ENCODE measurements at places on chromosomes 11 and 22.

DNA sequence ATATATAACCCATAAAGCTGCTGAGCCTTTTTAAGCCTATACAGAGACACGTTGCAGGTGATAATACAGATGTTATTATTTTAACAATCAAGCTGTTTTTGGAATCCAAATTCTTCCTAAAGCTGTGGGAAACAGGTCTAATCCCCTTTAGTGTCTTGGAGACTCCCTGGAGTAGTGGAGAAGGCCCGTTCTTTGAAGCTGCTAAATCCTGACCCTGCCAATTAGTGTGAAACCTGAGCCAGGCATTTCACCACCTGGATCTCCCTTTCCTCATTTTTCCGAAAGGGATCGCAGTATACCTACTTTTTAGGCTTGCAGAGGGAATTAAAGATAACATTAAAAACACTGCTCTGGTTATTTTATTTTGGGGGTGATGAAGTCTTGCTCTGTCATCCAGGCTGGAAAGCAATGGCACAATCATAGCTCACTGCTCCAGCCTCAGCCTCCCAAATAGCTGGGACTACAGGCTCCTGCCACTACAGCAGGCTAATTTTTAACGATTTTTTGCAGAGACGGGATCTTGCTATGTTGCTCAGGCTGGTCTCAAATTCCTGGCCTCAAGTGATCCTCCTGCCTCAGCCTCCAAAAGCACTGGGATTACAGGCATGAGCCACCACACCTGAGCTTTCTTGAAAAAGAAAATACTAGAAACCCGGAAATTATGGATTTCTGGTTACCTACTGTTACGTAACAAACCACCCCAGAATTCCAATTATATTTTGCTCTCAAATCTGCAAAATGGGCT, 1.7 kb upstream of the EIF4ENIF1 start:
- DNase-seq = no peak

GRCh38 chr11:127191689-127192088, 191.1 kb upstream of the KIRREL3 start:
- no peak for DNase-seq

- DNase-seq = peak; percentile 54
Measured at GRCh38 chr11:17894929-17895658, 117.8 kb downstream of the SERGEF start.

GRCh38 chr11:69915501-69916250, 96.5 kb upstream of the FGF3 start:
- DNase-seq = peak; percentile 43

DNA sequence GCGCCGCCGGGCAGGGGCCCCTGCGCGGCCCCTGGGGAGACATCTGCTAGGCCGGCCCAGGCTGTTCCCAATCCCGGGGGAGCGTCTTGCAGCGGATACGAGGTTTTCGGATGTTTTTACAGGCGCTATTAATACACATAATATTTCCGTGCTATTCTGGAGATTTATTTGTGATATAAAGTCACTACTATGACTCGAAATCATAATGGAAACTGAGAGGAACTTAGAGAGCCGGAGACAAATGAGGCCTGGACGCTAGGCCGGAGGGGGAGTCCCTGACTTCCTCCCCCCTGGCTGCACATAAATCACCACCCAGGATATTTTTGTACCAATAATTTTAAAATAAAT, 91.7 kb upstream of the ANO1 start:
- DNase-seq = no peak

DNA sequence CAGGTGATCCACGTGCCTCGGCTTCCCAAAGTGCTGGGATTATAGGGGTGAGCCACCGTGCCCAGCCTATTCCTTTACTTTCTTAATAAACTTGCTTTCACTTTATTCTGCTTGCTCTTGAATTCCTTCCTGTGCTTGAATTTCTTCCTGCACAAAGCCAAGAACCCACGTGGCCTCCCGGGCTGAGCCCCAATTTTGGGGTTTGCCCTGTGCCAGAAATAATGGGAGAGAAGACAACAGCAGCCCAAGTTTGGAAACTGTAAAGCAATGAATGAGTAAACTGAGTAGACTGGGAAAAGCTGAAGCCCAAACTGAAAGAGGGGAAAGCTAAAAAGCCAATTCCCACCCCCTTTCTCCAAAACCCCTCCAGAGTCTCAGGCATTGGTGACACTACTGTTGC, 136.4 kb downstream of the NECTIN1 start:
- DNase-seq = no peak

GRCh38 chr11:111476366-111476765, 35.8 kb downstream of the BTG4 start:
- DNase-seq = no peak

- DNase-seq = peak; percentile 48
Measured at GRCh38 chr11:535210-535518, 212 bp downstream of the HRAS start.

GRCh38 chr11:116729501-116730240, 43.1 kb downstream of the BUD13 start:
- DNase-seq = no peak

- no peak for DNase-seq
Measured at GRCh38 chr11:4647766-4648165, 4.0 kb downstream of the OR51E1 start.

DNA sequence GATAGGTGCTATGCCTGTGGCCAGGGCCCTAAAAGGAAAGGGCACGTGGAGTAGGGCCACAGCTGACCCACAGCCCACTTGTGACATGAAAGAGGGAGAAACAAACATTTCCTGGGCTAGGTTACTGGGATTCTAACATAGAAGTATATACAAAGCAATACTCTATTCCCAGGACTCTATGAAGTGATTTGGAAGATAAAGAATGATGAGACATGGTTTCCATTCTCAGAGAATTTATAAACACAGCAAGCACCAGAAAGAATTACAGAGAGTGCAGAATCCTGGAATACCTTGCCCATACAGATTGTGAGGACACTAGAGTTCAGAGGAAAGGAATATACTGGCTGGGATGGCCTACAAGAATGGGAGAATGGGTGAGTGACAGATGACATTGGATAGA, 86.4 kb downstream of the KIRREL3 start:
- DNase-seq = no peak

DNA sequence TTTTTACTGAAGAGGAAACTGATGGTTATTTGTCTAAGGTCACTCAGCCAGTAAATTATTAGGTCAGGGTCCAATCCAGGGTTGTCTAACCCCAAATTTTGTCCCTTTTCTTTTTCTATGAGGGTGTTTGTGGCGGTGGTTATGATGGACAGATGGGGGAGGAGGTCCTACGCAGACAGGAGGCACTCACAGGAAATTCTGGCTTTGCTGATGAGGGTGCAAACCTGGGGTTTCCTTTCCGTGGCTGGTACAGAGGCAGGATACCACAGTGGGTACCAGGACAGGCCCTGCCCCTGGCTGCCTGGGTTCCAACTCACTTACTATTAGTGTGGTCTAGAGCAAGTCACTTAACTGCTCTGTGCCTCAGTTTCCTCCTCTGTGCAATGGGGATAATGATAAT, 91.0 kb downstream of the RRM1 start:
- no peak for DNase-seq

DNA sequence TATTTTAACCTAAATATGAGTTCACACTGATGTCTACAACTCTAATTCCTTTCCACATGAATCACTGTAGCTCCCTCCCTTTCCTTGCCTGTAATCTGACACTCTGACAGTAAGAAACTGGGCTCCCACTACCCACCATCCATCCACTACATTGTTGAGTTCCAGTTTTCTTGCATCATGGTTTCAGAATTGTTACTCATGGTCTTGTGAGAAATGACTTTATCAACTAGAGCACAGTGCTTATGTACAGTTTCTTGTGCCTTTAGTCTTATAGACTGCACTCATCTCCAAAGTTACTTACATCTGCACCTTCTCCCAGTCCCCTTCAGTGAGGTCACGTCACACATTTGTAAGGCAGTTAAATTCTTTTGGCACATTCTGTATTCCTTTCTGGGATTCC, 78.6 kb downstream of the RTL6 start:
- DNase-seq = no peak

- DNase-seq = no peak
Measured at GRCh38 chr11:34427186-34427805, 11.4 kb upstream of the CAT start.

- no peak for DNase-seq
Measured at GRCh38 chr11:46983598-46983997, 47.0 kb downstream of the CSTPP1 start.

DNA sequence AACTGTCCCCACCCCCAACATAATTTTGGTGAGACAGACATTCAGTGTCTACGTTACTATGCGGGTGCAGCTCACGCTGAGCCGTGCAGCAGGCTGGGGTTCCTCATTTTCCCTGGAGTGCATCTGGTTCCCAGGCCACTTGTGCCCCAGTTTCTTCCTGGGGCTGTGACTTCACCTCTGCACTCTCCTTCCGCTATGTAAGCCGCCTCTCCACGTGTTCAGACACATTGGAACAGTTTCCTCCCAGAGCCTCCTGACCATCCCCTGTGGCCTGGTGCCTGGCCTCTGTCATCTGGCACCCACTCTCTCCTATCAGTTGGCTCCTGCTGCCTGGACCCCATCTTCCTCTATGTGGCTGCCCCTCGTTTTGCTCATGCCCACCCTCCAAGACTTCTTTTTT, 46.2 kb upstream of the A4GALT start:
- DNase-seq = no peak

GRCh38 chr11:25441421-25441820, 890.5 kb upstream of the ANO3 start:
- DNase-seq = peak; percentile 0

Data from brain (organoid and tissue), 16 donors.